GM13976 (cell line): ENCODE measurements at places on chromosomes 6 and 20.

GRCh38 chr6:108116546-108117426, 42.2 kb upstream of the OSTM1 start:
- DNase-seq = peak; percentile 45

- DNase-seq = no peak
Observed at GRCh38 chr6:107196152-107196551, 80.8 kb upstream of the BEND3 start.

DNA sequence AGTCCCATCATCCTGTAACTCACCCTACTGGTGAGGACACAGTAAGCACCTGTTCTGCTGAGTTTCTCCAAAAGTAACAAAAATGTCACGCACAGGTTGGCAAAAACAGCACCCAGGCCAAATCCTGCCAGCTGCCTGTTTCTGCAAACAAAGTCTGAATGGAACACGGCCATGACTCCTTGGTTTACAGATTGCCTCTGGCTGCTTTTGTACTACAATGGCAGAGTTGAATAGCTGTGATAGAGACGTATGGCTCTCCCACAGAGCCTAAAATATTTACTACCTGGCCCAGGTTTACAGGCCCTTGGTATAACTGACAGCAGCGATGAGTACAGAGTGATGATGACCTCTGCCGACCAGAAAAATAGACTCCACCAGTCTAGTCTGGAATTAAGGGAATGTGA, 52.6 kb downstream of the CNKSR3 start:
- DNase-seq = no peak

- no peak for DNase-seq
Observed at GRCh38 chr6:101203664-101204063, 189.8 kb upstream of the GRIK2 start.

- no peak for DNase-seq
Observed at GRCh38 chr6:24089736-24090135, 36.3 kb upstream of the NRSN1 start.

DNA sequence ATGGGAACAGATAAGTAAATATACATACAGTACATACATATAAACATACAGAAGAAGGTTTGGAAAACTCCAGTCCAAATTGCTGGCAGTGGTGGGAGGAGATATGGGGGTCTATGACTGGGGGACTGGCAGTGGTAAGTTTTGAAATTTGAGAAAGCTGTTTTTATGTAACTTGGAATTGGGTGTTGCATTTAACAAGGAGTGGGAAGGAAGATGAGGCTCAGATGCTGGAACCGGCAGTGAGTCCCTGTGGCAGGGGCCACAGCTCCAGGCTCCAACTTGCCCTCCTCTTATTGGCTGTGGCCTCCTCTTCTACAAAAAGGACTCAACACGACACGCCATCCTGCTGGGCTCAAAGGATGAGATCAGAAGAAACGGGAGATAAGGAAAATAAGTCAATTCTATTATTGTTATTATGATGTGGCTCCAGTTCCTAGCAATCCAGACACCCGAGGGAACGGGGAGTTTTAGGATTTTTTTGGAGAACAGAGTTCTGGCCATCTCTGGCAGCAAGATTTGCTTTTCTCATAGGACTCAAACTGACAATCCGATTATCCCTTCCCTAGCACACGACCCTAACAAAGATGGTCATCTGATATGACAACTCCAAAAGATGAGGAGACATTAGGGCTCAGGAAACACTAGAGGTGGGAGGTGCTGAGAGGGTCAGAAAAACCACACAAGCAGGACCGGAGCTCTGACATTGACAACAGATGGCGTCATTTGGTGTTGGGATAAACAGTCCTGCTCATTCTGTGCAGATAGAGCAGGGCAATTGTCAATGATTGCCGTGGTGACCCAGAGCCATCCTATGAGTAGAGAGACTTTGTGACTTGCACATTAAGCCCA, 6.0 kb upstream of the TGM2 start:
- no peak for DNase-seq

GRCh38 chr6:113853252-113853651, 3.9 kb upstream of the MARCKS start:
- DNase-seq = no peak

DNA sequence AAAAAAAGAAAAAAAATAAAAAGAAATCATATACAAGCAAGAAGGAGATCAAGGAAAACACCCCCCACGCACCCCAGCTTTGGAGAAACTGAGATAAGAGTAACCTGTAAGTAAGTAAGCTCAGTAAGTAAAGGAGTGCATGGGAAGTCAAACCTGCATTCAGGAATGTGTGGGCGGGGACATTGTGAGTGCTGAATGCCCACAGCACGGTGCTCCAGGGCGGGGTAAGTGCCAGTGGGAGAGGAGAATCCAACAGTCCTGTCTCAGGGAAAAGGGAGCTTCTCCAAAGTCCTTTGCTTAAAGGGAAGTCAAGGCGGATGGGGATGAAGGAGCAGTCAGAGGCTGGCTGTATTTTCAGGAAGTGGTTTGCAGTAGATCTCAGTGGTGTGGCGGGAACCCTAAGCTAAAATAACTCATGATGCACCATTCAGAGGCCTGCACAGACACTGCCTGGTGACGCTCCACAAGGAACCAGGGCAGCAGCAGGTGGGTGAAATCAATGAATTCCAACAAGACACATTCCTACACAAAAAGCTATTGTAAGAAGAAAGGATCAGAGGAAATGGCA, 368.0 kb downstream of the QKI start:
- DNase-seq = peak; percentile 31

DNA sequence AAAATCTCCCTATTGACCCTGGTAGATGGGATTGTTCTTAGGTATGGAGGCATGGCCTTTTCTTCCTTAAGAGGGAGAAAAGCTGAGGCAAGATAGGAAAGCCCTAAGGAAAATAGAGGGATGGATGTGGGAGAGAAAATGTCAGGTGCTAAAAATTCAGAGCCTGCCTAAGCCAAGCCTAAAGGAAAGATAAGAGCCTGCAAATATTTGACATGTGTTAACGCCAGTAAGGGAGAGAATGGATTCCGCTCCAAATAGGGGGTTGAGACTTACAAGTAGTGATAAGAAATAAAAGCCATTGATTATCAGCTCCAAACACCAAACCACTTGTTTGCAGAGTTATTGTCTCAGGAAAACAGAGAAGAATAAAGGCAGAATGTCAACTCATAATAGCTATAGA, 533.6 kb downstream of the PTPRT start:
- DNase-seq = no peak
